ENCODE measurements at places on chromosomes 6 and 20.
A peak's percentile ranks its signal among the peaks of the same experiment; 100 is the strongest.

DNA sequence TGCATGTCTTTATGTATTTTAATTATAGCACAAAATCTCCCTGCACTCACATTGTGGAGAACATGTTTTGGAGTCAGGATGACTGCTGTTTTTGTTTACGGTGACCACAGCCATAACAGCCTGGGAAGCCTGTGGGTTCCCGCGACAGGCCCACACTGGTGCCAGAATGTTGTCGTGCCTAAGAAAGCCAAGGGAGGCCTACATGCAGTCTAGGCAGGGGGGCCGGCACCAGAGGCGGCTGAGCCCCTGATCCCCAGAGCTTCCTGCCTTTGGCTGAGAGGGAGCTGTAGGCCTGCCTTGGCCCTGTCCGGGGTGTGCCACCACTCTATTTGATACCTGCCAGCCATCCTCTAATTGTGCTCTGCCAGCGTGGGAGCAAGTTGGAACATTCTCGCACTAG, 46.7 kb downstream of the TBC1D7 start:
- no peak for DNase-seq

DNA sequence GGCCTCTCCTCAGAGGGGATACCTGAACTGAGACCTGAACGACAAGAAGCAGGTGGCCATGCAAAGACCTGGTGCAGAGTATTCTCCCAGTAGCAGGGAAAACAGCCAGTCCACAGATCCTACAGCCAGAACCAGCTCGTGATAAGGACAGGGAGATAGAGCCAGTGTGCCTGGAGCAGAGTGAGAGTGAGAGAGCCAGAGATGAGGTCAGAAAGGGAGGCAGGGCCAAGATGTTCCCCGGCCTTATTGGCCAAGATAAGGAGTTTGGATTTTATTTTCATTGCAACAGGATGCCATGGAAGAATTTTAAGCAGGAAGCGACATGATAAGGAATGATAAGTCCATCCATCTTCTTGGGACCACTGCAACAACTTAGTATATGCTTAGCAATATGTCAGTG, 111.8 kb downstream of the UBE3D start:
- DNase-seq = no peak

- DNase-seq = no peak
Measured at GRCh38 chr6:144820270-144820669, 535.1 kb downstream of the UTRN start.

DNA sequence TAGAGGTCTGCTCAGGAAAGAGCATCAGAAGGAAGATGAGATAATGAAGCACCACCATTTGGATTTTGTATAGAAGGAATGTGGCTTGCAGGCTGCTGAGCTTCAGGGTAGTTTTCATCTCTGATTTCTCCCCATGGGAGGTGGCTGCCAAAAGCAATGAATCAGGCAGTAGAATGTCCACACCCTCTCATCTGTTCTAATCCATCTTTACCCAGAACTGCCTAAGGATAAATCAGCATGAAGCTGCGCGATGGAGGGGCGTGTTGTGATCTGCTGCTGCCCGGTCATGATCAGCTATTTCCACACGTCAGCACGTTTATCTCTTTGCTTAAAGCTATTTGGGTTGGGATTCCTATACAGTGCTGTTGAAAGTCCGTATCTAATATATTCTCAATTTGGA, 295.4 kb downstream of the FOXA2 start:
- DNase-seq = no peak

GRCh38 chr6:110738899-110739365, 76.3 kb downstream of the CDK19 start:
- no peak for DNase-seq

- DNase-seq = no peak
Measured at GRCh38 chr6:115811541-115811940, 249.2 kb downstream of the FRK start.

DNA sequence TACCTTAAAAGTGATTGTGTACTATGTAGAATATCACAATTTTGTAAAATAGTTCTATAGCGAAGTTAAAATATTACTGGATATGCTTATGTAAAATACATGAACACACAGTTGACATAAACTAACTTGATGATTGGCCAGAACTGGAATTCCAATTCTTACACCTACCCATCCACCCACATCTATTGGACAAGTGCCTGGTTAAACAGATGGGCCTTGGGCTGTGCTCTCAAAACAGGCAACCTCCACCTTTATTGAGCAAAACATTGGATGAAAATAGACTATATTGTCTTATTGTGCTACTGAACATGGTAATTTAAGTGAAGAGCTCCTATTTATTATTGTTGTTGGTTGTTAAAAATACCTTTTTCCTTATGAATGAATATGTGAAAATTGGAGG, 154.0 kb upstream of the FLRT3 start:
- peak; percentile 54 for DNase-seq

DNA sequence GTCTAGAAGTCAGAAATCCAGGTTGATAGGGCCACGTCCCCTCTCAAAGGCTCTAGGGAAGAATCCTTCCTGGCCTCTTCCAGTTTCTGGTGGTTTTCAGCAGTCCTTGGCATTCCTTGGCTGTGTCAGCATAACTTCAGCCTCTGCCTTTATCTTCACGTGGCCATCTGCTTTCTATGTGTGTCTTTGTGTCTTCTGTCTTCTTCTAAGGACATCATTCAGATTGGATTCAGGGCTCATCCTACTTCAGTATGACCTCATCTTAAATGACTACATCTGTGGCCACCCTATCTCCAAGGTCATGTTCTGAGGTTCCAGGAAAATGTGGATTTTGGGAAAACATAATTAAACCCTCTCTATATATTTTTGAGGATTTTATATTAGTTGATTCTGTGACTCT, 23.0 kb downstream of the C6orf89 start:
- no peak for DNase-seq

- DNase-seq = no peak
Measured at GRCh38 chr20:45433316-45433715, 17.4 kb downstream of the PIGT start.

- no peak for DNase-seq
Measured at GRCh38 chr6:65819152-65819551, 112.1 kb upstream of the EYS start.

DNA sequence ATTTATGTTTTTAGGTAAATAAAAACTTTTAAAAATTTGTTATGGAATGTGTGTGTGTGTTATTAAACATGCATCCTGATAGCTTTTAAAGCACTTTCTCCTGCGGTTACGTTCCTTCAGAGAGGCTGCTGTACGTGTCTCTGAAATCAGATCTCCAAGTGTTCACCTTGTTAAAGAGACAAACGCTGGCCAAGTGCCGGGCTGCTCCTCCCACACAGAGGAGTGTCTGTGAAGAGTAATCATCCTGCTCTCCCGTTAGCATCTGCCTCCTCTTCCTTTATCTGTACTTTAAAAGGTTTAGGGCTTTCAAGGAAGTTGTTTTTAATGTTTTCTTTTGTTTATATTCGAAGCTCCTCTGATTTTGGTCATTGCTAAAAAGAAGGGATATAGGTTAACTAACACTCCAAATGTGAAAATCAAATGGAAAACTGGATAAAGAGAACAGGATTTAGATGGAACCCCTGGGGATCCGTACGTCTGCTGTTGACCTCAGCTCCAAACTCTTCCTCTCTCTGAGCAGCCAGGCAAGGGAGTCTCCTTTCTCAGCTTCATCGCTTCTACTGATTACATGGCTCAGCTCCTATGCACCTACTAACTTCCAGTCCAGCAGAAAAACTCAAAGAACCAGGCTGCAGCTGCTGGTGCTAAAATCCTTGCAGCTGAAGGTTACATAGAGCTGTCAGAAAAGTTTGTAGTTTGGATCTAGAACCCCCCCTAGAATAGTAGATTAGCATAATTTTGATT, 20.0 kb downstream of the IRF4 start:
- DNase-seq = no peak

- DNase-seq = no peak
Measured at GRCh38 chr6:146620655-146621054, 21.9 kb downstream of the ADGB start.
